ENCODE measurements at places on chromosomes 16 and 17.

DNA sequence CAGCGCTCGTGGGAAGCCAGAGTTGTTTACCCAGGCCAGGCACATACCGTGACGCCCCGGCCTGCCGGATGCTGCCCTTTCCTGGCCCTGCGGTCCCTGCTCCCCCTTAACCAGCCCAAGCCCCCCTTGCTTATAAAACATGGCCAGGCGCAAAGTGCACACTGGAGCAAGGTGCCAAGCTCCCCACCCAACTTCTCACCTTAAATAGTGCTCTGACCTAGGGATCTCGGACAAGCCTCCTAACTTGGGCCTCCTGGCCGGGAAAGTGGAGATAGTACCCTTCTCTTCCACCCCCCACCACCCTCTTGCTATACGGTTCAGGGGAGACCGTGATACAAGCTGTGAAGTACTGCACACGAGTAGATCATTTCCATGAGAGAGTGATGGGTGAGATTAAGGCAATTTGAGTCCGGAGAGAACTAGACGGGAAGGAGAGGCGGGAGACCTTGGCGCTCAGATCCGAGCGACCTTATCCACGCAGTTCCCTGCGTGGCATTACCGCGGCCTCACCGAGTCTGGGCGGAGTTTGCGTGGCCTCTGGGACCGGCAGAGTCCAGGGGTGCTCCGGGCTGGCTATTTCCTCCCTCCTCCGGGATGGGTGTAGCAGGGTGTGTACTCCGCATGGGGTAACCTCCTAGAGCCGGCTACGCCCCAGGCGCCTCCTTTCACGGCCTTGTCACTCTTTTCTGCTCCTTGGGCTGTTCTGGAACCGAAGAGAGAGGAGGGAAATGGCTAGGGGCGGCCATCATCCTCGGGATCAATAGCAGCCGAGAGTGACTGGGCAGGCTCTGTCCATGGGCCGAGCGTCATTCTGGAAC is 4.4 kb upstream of the LHX1 start:
- no peak for DNase-seq

- no peak for DNase-seq
These were observed 1.3 kb downstream of the PLEKHH3 start for GRCh38 chr17:42675348-42675964.

DNA sequence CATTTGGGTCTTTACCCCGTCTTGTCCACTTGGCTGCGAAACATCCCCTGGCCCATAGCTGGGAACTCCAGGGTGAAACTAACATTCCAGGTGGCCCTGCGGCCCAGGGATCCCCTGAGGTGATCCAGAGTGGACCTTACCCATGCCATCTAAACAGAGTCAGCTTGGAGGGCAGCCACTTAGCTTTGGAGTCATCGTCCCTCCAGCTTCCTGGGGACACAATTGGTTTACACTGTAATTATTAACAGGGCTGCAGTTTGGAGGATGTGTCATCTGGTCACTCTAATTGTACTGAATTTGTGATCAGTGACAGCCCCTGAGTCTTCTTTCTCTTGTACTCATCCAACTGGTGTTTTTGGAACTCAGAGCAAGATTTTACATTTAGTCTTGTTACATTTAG is 149.9 kb downstream of the ENGASE start:
- DNase-seq = no peak

- no peak for DNase-seq
These were observed 149.2 kb downstream of the DNAH9 start for GRCh38 chr17:11747441-11747840.

DNA sequence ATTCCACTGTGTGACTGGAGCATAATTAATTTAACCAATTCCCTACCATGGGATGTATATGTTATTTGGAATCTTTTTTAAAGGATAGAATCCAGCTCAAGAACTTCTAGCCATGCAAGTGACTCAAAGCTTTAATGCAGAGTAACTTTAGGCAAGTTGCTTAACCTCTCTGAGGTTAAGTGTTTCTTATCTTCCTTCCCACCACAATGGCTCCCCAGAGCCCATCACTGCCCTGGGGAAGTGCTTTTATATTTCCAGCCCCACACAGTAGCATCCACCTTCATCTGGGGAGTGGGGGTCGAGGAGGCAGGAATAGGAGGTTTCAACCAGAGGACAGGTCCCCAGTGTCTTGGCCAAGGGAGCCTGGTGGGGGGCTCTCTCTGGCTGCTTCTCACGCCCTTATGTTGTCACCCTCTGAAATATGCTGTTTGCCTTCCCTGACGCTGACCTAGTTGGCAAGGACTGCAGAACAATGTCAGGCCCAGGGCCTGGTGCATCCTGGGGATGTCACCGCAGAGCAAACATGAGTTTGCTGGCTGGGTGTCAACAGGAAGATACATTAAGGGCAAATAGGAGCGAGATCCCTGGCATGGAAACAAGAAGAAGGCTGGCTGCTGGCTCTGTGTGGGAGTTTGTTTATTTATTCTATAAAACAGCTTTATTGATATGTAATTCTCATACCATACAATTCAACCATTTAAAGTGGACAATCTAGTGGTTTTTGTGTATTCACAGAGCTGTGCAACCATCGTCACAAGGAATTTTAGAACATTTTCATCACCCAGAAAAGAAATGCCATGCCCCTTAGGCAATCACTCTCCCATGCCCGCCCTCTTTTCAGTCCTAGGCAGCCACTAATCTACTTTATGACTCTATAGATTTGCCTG is 46.6 kb upstream of the WSB1 start:
- DNase-seq = no peak

GRCh38 chr17:66177048-66177447 is 14.9 kb downstream of the CEP112 start:
- no peak for DNase-seq

DNA sequence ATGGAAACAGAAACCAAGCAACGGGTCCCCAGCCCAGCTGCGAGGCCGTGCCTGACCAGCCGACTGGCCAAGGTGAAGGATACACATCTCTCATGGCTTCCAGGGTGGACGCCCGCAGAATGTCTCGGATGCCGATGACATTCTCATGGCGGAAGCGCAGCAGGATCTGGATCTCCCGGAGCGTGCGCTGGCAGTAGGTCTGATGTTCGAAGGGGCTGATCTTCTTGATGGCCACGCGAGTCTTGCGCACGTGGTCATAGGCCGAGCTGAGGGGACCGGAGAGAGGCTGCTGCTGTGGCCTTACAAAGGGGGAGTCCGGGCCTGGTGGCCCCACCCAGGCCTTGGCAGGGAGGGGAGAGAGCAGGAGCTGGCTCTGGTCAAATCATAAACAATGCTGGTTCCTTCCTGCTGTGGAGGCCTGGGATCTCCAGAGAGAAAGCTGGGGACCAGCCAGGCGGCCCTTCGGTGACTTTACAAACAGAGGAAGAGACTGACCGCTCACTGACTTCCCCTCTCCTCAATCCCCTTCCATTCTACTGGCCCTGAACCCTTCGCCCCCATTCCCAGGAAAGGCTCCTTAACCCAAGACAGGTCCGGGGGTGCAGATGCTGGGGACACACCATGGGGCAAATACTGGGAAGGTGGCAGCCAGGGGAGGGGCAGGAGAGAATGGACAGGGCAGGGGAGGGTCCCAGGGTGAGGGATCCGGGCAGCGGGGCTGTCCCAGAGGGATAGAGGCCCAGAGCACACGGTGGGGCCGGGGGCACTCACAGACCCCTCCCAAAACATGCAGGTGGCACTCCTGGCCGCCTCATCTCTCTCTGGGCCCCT is 1.1 kb downstream of the MAPK3 start:
- no peak for DNase-seq

DNA sequence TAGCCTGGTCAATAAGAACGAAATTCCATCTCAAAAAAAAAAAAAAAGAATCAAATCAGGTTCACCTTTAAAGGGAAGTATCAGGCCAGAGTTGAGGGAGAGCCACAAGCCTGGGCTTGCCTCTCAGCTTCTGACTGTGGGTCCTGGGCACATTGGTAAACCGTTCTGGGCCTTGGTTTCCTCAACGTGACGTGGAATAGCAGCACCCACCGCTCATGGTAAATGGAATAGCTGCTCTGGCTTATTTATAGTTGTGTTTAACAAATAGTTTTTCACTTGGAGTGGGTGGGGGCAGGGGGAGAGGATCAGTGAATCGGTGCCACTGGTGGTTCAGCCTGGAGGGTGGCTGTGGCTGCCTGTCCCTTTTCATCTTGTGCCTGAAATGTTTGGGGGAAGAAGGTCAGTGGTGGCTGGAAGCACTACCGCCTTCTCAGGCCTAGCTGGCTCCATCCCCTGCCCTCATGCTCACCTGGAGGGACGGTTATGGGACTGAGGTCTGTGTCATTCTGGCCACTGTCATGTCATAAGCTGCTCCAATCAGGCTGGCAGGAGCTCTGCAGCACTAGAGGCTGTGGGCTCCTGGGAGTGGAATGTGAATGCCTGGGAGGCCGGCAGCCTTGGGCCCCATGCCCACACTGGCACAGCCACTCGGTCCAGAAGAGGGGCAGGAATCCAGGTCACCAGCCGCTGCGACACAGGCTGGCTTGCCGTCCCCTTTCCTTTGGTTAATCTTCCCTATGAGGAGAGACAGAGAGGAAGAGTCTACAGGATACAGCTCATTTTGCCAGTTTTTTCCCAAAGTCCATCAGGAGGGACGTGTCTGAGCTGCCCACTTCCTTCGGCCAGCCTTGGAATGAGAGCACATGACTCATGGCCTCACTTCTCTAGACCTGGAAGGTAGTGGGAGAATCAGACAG is 27.0 kb downstream of the CCR7 start:
- DNase-seq = no peak

DNA sequence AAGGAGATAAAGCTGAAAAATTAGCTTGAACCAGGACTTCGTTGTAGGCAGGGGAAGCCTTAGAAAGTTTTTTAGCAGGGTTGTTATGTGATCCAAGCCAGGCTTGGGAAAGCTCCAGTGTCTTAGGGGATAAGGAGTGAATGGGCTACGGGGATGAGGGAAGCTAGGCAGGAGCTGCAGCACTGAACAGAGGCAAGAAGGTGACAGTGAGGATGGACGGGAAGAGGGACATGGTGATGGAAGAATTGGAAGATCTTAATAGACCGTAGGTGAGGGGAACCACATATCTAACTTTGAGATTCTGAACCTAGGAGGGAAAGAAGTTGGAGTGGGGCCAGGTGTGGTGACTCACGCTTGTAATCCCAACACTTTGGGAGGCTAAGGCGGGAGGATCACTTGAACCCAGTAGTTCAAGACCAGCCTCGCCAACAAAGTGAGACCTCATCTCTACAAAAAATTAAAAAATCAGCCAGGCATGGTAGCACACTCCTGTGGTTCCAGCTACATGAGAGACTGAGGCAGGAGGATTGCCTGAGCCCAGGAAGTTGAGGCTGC is 3.2 kb downstream of the RHBDL3 start:
- DNase-seq = no peak
